ENCODE measurements at places on chromosomes 11 and 22.
A peak's percentile ranks its signal among the peaks of the same experiment; 100 is the strongest.

DNA sequence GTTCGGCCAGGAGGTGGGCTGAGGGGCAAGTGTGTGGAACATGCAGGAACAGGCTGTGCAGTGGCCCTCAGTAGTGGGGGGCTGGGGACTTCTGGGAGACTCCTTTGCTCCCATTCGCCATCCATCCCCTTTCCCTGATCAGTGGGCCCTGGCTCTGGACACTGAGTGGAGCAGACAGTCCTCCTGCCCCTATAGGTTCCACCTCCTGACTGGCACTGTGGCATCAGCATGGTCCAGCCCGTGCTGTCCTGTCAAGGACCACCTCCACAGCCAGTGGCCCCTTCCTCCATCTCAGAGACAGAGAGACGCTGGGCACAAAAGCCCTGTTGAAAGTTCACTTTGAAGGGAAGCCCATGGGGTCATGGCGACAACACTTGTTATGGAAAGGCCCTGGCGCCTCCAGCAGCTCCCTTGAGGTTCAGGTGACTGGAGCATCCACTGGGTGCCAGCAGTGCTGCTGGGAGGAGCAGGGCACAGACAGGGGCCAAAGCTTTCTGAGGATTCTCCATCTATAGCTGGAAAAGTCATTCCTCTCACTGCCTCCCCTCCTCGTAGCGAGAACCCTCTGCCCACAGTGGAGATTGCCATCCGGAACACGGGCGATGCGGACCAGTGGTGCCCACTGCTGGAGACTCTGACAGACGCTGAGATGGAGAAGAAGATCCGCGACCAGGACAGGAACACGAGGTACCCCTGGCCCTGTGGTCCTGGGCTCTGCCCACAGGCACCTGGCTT is 5.6 kb downstream of the DERL3 start:
- no peak for DNase-seq

DNA sequence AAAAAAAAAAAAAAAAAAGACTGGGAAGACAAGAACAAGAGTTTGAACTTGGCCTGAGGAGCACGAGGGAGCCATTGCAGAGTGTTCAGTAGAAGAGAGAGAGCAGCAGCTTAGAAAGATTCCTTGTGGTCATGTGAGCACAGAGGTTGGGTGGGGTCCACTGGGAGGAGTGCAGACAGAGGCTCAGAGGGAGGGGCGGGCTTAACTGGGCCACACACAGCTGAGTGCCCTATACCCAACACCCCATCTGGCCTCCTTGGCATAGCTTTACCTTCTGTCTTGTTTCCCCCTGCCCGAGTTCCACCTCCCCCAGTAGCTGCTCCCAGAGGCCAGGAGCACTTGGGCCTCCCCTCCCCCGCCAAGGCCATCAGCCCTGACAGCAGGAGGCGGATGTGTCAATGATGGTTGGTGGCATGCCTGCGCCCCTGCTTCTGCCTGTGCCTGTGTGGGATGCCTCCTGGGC is 12.1 kb downstream of the C11orf86 start:
- no peak for DNase-seq

DNA sequence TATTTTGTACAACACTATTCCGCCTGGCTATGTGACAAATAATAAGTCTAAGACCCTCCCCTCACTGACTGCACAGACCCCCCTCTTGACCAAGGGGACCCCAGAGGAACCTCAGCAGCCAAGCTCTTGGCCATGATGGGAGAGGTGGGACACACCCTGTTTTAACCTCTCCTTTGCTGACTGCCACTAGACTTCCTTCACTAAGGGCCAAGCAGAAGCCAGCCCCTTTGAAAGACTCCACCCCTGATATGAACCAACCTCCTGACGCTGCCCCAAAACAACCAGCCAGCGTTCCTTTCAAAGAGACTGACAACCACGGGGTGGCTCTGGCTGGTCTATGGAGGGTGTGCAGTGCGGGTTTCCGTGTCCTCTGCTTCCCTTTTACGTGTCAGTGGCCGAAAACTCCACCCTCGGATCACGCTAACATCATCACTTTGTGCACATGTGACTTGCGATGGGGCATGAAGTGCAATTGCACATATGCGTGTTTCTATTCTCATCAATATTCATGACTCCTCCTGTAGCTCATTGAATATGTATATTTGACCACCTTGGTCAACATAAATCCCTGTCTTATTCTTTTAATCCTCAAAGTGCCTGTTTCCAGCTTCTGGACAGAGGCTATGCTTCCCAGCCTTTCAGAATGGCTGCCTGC is 643.9 kb downstream of the TBC1D22A start:
- DNase-seq: no peak

DNA sequence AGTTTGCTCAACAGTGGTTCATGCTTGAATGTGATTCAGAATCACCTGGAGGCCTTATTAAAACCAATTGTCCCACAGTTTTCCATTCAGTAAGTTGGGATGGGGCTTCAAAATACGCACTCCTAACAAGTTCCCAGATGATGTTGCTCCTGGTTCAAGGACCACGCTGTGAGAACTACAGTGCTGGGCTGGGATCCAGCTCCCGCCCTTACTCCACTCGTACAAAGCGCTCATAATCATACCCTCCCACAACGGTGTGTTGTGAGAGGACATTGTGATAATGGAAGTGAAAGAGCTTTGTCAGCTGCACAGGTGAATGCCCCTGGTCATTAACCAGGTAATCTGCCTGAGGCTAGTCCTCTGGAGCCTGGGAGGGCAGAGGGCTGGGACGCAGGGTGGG is 1.3 kb upstream of the CD82 start:
- DNase-seq: no peak

DNA sequence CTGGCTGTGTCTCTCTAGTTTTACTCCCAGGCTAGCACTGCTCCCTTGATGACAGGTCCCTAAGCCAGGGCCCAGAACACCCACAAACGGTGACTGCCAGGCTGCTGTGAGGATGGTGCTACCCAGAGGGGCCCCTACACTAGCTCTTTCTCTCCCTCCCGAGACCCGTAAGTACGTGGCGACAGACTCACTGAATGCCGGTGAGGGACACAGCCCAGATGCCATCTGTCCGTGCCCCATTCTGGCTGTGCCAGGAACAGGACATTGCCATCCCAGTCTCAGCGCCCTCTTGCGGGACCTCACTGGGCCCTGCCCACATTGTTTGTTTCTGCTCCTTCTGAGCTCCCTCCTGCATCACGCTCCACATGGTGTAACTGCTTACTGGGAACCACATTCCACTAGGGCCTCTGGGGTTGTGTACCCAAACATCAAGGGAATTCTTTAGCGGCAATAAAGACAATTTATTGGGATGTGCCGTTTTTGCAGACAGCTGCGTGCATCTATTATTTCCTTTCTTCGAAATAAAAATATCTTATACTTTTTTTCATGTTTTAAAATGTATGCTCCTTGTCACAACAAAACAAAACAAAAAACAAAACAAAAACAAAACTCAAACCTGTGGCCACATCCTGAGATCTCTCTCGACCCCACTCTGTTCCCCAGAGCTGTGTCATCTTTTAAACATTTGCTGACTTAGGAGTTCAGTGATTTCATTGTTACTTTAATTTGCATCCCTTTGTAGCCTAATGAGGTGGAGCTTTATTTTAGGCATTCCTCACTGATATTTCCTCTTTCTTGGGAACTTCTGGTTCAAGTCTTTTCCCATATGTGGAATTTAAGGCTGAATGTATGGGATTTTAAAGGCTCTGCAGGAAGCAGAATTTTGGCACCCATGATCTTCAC is 4.4 kb upstream of the TPCN2 start:
- DNase-seq: peak; percentile 83

- DNase-seq: no peak
Measured at GRCh38 chr11:76768088-76768908, 14.9 kb upstream of the TSKU start.

DNA sequence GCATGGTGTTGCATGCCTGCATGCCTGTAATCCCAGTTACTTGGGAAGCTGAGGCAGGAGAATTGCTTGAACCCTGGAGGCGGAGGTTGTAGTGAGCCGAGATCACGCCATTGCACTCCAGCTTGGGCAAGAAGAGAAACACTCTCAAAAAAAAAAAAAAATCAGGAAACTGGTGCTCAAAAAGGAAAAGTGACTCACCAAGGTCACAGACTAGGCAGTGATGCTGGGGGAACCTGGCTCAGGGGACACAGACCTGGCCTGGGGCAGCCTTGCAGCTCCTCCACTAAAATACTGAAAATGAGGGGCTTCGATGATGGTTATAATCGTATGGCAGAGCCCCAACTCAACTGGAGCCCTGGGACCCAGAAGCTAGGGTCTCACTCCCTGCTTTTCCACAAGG is 8.1 kb upstream of the SLC35E4 start:
- DNase-seq: no peak

GRCh38 chr11:12834166-12834565 is 159.9 kb downstream of the TEAD1 start:
- no peak for DNase-seq

GRCh38 chr11:33895752-33896137 is 3.9 kb upstream of the LMO2 start:
- peak; percentile 38 for DNase-seq

DNA sequence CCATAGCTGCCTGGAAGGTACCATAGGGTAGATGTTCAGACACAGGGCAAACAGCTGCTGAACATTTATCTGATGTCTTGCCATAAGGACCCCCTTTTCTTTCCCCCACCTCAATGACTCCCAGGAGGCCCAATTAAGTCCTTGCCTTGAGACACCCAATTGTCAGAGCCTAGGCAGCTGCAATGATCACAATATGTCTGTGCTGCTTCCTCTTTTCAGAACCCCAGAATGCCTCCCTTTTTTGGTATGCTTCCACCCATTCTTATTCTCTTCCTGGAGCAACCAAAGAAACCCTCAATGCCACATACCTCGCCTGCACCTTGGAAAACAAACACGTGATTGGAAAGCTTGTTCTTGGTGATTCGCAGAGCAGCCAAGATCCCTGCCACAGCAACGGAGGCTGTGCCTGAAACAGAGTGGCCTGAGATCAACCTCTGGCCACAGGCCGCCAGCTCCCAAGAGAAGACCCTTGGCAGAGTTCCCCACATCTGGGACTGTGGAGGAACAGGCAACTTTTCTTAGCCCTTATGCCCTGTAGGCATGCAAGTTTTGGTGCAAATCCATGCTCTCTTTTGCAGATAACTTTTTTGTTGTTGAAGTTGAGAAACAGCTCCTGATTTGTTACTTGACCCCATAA is 75.4 kb downstream of the CCDC81 start:
- DNase-seq: no peak

- DNase-seq: no peak
Measured at GRCh38 chr11:6006846-6007245, at the start of gene OR56A4. Gene OR56A4 (minus strand): TSS chr11:6006946. CDS start chr11:6002992, 3,954 bp downstream.

- DNase-seq: no peak
Measured at GRCh38 chr11:17543574-17544180, 539 bp downstream of the USH1C start.

DNA sequence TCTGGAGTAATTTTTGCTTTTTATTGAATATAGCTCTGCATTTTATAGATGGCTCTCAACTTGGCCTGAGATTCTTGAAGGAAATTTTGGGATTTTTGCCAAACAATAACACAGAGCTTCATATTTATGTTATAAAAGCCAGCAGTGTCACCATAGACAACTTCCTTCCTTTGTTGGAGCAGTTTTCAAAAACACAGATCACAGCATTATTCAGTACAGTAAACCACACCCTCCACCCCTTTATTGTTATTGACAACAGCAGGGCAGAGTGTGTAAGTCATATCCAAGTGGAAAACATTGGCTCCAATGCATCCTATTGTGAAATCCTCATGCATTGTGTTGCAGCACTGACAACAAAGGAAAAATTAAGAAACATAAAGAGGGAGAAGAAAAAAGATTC is 62.6 kb upstream of the PRSS23 start:
- peak; percentile 50 for DNase-seq

DNA sequence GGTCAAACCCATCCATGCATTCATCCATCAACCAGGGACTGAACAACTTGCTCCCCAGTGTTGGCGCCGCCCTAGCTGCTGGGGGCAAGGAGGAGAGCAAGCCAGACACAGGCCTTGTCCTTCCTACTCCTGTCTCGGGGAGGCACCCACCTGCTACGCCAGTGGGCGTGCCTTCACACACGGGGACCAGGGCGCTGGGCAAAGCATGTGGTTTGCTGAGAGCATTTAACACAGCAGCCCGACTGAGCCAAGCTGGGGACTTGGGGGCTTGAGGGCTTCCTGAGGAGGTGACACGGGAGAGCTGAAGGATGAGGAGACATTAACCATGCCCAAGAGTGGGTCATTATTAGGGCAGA is 30.6 kb downstream of the CACNA1I start:
- DNase-seq: no peak

DNA sequence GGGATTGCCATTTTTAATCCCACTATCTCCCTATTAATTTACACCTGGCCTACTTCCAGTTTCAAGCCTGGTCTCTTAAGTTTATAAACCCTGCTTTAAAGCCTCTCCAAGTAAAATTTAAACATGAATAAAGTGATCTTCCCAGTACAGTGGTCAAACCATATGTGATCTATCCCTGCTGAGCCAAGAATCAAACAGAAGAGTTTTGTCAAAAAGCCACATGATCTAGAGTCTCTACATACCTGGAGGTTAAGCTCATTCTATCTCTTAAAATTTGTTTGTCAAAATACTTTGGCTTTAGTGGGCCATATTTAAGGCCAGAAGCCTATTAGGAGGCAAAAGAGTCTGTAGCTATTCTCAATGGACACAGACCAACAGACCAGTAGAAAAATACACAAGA is 42.9 kb upstream of the DDI1 start:
- peak; percentile 35 for DNase-seq

DNA sequence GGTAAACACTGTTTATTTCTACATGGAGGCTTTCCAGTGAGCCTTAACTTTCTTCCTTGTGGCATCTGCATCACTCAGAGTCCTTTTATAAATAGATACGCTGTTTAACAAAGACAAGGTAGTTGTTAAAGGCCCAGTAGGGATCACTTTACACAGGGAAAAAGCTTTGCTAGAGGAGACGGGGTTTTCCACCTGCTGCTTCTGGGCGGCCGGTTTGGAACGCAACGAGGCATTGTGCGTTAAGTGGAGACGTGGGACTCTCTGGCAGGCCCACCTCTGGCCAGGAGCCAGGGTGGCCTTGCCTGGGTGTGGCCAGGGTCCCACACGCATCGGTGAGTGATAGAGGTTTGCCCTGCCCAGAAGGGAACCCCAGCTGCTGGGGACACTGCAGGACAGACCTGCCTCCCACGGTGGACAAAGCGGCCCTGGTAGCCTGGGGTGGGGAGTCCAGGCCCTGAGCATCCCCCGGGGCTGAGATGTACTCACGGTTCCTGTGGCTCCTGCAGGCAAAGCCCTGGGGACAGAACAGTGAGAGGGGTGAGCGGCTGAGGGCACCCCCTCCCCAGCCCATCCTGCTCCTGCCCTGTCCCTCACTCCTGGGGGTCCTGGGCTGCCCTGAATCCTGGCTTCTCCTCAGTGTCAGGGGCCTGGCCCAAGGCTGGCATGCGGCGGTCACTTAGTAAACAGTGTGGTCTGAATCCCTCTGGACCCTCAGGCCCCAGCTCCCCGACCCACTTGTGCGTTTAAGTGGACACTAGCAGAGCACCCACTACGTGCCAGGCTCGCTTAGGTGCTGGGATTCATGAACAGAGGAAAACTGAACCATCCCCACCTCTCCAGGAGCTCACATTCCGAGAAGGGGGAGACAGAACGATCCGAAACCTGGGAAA is 4.2 kb downstream of the IL17REL start:
- no peak for DNase-seq

- DNase-seq: no peak
Measured at GRCh38 chr11:134527382-134528243, 115.6 kb upstream of the B3GAT1 start.

- peak; percentile 95 for DNase-seq
Measured at GRCh38 chr11:6693342-6694228, 10.4 kb upstream of the MRPL17 start.

GRCh38 chr11:117345039-117345438 is 17.4 kb downstream of the CEP164 start:
- no peak for DNase-seq

GRCh38 chr11:33942954-33943353 is 51.1 kb upstream of the LMO2 start:
- DNase-seq: peak; percentile 68

- no peak for DNase-seq
Measured at GRCh38 chr11:12421386-12421785, 44.0 kb downstream of the PARVA start.
